HepG2 (cell line): ENCODE measurements at places on chromosomes 13 and 19.

DNA sequence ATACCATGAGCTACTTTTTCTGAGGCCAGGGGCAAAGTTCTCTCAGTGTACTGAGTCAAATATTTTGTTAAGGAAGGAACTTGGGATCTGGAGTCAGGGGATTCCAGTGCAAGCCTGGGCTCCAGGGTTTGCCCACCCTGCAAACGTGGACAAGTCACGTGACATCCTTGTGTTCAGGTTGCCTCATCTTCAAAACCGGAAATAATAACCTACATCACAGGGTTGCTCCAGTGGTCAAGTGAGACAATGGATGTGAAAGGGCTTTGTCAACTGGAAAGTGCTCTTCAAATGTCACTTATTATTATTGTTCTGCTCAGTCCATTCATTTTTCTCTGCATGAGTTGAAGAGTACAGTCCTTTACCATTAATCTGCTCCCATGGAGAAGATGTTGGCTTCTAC lies 414.9 kb downstream of the COG6 start:
- DNase-seq, result no peak

GRCh38 chr13:107665926-107666458 lies 549.3 kb downstream of the LIG4 start:
- DNase-seq, result no peak

- DNase-seq, result no peak
Observed at GRCh38 chr19:45011959-45012358, 10.7 kb downstream of the RELB start.

- no peak for DNase-seq
Observed at GRCh38 chr13:42569576-42570344, 4.2 kb upstream of the TNFSF11 start.

DNA sequence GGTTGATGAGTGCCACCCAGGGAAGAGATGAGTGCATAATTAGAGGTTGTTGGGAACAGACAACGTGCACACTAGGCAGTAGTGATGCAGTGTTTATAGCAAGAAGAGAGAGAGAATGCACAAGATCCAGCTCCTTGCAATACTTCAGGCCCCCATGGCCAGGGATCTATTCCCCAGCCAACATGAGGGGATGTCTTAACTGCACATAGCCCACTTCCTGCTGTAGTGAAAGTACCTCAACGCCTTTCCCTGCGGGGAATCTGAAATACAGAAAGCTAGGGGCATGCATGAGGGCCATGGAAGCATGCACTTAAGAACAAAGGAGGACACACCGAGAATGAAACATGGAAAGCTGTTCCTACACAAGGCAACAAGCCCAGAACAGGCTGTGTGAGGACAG lies 636.7 kb upstream of the GPC6 start:
- DNase-seq, result no peak

GRCh38 chr13:20424949-20425348 lies 100.7 kb downstream of the CRYL1 start:
- DNase-seq, result no peak

DNA sequence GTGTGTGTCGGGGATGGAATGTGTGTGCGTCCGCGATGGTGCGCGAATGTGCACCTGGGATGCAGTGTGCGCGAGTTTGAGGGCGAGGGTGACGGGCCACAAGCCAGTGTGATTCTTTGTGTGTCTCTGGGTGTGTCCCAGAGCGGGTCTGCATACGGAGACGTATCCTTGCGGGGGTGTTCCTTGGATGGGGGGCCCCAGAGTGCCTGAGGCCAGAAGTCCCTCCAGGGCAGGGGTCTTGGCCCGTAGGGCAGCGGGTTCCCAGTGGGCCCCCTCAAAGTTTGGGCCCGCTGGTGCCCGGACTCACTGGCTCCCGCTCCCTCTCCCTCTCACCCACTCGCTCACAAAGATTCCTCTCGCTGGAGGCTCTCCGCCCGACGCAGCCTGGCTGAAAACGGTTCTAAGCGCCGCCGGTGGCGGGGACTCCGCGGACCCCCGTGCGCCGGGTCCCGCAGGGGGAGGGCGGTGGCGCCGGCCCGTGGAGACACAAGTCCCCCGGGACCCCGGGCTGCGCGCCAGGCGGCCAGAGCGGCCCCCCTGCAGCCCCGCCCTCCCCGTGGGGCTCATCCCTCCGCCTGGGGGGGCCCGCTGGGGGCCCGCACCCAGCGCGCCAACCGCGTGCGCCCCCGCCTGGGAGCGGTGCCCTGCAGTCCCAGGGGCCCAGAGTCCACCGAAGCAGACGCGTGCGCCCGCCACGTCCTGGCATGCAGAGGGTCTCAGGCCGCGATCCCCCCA lies 886 bp downstream of the CRLF1 start:
- DNase-seq, result no peak

- DNase-seq, result peak; percentile 94
Observed at GRCh38 chr13:41613984-41614661, 156.8 kb downstream of the RGCC start.

DNA sequence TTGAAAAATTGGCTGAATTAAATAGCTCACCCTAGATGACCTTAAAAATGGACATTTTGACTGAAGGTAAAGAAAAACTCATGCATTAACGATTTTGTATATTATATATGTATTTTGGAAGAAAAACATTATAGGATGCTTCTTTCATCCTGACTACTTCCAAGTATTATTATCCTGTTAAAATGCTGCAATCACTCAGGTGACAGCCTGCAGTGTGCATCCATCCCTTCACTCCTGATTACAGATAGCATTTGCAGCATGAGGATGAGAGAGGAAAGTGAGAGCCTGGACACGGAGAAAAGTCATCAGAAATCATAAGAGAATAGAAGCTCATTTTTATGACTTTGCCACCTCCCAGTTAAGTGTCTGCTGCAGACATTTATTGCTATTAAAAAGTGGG lies 1055.6 kb downstream of the PCDH17 start:
- DNase-seq, result no peak

DNA sequence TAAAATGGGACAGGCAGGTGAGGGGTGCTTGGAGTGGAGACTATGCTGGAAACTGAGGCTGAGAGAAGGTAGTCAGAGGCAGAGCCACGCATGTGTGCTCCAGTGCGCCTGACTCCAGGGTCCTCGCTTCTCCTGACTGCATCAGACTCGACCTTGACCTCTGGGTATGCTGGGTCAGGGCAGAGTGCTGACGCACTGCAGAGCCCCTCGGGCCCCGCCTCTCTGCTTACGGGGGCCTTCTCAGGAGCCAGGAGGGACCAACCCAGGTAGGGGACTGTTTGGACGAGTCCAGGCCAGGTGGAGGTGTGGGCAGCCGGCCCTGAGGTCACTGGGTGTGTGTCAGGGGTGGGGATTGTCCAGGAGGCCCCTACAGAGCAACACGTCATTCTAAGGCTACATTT lies 22.9 kb upstream of the SLC7A10 start:
- peak; percentile 71 for DNase-seq

DNA sequence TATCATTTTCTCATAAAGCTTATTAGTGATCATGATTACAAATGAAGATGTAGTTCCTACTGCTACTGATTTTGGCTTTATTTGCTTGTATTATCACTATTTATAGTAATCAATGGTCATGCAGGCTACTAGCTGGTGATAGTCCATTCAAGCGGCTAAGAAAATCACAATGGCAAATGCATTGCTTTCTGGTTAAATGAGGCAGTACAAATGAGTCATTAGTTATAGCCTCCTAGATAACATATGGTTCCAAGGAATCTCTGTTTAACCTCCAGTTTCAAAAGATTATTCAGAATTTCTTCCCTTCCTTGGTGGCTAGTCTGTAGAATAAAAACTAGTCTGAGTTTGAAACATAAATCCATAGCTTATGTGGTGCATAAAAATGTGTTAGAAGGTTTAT lies 141.3 kb upstream of the HTR2A start:
- DNase-seq, result no peak

DNA sequence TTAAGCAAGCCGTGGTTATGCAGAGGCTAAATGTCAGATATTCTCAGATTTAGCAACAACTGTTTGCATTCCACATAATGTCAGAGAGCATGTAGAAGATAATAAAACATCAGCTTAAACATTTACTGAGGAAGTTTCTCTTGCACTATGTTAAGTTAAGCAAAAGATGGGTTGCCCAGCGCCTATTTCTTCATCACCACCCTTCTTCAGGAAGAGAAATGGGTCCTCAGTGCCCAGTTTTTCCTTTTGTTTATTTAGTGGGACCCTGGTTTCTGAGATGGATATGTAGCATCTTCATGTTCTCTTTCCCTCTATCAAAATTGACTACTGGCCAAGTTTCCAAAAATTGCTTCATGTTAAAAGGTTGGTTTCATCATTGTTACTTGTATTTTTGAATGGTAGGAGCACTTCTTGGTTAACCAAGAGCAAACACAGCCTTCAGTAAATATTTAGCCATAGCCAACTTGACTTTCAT lies 356.8 kb downstream of the RFC3 start:
- DNase-seq, result no peak

- DNase-seq, result no peak
Observed at GRCh38 chr13:35499676-35500075, 23.2 kb upstream of the MAB21L1 start.

- DNase-seq, result no peak
Observed at GRCh38 chr13:25771641-25772478, 280.0 kb downstream of the SHISA2 start.

DNA sequence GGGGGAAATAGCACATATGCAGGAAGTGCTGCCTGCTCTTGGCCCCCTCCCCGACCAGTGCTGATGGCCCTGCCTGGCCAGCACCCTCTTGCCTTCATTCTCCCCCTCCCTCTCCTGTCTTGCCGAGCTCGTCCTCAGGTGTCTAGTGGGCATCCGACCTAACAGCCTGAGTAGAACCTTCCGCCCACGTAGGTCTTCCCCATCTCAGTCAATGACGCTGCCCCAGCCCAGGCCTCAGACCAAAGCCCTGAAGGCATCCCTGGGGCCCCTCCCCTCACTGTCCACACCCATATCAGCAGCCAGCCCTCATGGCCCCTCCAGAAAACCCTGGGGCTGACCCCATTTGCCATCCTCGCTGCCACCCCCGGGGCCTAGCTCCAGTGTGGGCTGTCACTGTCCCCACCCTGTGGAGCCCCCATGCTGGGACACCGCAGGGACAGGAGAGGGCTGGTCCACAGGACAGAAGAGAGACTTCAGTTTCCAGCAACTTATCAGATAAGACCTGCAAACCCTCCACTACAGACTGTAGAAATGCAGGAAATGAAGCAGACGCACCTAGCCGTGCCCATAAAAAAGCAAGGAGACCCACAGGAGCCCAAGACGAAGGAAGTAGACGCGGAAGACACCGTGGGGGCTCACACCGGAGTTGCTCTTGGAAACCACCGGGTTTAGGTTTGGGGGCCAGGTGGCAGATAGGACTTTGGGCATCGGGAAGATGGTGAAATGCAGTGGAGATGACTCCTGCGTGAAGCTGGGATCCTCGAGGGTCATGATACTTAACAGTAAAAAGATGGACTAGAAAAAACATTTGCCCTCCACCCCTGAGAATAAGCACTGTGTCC lies 38.3 kb downstream of the AP1M1 start:
- DNase-seq, result no peak

GRCh38 chr13:60453490-60453889 lies 56.5 kb downstream of the TDRD3 start:
- no peak for DNase-seq

DNA sequence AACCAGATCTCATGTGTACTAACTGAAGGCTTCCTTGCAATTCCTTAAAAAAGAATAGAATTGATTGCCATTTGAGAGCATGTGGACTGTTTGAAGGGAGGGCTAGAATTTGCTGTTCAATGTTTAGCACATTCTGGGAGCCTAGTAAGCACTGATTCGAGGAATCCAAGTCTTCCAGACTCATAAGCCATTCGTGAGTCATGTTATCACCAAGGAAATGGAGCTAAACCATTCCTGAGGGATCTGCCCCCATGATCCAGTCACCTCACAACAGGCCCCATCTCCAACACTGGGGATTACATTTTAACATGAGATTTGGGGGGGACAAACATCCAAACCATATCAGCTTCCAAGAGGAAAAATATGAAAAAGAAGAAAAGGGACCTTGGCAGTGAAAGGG lies 276.4 kb downstream of the KCNRG start:
- no peak for DNase-seq

DNA sequence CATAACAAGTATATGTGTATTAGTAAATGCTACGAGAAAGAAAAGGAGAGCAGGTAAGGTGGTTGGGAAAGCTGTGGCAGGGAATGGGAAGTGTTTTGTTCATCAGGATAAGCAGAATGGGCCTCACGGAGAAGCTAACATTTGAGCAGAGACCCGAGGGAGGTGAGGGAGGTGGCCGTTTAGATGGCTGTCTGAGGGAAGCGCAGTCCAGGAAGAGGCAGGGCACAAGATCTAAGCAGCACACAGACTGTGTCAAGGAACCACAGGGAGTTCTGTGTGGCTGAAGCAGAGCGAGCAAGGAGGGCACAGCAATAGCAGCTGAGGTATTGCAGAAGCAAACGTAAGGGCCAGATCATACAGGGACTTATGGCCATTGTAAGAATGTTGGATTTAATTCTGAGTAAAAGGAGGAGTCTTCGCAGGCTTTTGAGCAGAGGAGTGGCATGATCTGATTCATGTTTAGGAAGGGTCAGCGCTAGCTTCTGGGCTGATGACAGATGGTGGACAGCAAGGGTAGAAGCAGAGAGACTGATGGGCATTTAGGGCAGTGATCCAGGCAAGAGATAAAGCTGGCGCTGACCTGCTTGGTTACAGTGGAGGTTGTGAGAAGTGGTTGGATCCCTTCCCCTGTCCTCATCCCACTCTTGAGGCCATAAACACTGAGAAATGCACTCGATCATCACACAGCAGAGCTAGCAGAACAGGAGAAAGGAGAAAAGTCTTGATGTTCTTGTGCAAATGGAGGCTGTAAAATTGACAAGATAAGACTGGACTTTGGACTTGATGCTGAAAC lies 199.9 kb downstream of the LACC1 start:
- DNase-seq, result no peak

- DNase-seq, result no peak
Observed at GRCh38 chr13:30647824-30648521, 30.3 kb downstream of the USPL1 start.

DNA sequence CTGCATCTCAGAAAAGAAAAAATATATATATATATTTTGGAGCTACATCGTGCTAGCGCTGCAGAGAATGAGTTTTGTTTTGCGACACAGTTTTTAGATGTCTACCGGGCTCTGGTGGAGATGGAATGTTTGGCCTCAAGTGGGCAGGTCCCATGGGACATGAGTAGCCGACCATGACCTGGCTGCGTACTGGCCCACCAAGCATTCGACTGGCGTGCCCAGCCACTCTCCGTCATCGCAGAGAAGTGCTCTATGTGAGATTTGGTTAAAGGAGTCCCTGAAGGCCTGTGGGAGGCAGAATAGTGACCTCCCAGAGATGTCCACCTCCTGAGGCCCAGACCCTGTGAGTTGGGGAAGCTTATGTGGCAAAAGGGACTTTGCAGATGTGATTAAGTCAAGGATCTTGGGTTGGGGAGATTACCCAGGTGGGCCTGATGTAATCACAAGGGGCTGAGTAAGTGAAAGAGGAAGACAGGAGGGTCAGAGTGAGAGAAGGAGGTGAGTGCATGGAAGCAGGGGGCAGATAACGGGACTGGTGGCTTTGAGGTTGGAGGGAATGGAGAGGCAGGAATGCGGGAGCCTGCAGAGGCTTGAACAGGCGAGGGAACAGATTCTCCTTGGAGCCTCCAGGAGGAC lies 821 bp upstream of the LILRB4 start:
- no peak for DNase-seq

GRCh38 chr19:47418692-47419029 lies 666 bp downstream of the MEIS3 start:
- no peak for DNase-seq

DNA sequence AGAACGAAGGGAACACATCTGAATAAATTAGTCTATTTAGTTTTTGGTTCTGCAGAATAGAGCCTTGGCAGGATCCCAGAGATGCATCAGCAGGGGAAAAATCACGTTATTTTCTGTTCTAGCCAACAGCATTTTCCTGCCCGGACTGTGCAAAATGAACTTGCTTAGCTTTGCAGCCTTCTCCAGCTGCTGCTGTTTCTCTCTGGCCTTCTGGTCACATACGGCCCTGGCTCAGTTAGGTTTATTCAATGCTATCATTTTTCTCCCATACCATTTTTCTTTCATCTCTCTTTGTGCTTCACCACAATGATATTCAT lies 110.4 kb upstream of the KL start:
- DNase-seq, result no peak
